ENCODE measurements at places on chromosomes 1 and 21.

GRCh38 chr21:21018821-21019220 lies 20.6 kb downstream of the NCAM2 start:
- DNase-seq = no peak

- no peak for DNase-seq
Observed at GRCh38 chr1:19532519-19532918, 47.2 kb upstream of the CAPZB start.

- no peak for DNase-seq
Observed at GRCh38 chr1:115463347-115463746, 125.3 kb upstream of the NGF start.

- DNase-seq = no peak
Observed at GRCh38 chr1:45635211-45635610, 11.4 kb upstream of the CCDC17 start.

DNA sequence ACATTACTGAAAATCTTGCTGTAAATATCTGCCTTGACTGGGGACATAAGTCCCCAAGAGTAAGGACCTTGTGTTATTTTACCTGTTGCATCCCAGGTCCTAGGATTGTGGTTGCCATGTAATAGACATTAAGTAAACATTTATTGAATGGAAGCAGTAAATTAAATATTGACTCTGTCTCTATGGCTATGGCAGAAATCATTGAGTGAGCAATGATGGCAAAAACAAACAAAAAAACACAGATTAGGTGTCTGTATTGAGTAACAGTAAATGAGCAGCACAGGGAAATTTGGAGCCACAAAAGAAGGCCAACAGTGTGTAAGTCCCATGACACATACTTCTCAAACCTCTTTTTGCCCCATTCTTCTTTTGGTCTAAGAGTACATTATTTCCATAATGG lies 240.4 kb downstream of the NFIA start:
- no peak for DNase-seq

DNA sequence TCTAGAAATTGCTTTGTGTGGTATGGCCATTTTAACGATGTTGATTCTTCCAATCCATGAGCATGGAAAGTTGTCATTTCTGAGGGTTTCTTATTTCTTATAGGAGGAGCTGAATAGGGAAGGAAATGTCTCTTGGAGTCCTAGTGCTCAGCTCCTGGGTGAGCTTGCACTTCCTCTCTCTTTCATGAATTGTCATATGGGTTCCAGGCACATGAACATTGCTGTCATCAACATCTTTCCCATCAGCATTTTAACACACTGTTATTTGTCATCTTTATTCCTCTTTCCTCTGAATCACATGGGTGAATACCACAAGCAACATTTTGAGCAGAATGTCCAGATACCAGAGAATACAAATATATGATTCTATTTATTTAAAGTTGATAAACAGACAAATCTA lies 23.4 kb downstream of the SLAMF6 start:
- no peak for DNase-seq

- DNase-seq = no peak
Observed at GRCh38 chr1:212771341-212771740, 20.2 kb downstream of the NSL1 start.

DNA sequence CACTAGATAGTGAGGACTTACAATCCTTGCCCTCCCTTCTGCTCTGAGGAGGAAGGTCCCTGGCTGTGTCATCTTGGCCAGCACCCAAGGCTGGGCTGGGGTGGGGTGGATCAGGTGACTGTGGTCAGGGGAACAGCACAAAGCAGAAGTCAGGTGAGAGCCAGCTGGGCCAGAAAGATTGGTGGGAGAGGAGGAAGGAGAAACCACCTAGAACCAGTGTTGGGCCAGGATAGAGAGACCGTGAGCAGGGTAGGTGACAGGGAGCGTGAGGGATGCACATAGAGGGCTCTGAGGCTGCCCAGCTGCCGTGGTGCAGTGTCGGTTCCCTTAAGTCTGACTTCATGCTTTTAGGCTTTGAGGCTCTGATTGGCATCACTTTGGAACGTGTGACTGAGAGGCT lies 22.7 kb downstream of the NCF2 start:
- peak; percentile 38 for DNase-seq

DNA sequence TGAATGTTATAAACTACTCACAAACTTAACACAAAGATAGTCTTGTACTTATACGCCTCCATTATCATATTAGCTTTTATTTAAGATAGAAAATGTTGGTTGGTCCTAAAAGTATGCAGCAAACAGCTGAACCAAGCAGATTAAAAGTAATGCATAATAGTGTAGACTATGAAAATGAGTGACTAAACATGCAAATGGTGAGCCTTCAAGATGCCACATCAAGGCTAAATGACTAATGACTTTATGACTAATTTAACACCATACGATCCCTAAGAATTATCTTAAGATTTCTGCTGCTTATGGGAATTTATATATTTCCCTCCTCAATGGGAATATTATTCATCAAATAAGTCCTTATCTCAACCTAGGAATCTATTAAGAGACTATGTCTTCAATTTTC lies 4.6 kb downstream of the GPATCH2 start:
- DNase-seq = no peak

DNA sequence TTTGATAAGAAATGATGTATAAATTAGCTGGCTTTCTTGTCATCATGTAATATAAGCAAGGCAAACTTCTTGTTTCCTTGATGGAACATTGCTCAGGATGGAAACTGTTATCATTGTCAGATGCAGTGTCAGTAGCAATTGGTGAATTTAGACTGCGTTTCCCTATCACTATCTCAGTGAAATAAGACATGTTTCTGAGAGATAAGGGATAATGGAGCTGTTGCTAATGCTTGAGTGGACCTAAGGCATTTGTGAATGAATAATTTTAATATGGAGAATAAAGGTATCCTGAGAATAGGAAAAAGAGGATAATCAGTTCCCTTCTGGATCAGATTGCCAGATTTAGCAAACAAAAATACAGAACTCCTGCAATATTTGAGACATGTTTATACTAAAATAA lies 160.9 kb downstream of the HLX start:
- DNase-seq = no peak

All from GM12865 (cell line).